Right kidney (tissue), 9 donors: ENCODE measurements at places on chromosomes 7 and 10.

DNA sequence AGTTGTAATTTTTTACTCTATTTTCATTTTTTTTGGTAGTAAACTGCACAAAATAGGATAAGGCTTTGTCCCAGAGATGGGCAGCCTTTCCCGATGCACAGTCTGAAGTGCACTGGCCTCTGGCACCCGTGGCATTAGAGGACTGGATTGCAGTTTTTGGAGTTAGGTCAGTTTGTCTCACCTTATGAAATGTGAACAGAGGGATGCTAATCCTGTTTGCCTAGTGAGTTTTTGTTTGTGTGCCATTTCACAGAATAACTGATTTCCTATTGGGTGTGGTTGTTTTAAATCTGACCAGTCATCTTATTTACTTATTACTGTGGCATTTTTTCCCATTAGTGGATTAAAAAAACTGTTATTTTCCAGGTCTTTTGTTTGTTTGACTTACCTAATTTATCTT, 109.5 kb upstream of the GATA3 start:
- no peak for DNase-seq

DNA sequence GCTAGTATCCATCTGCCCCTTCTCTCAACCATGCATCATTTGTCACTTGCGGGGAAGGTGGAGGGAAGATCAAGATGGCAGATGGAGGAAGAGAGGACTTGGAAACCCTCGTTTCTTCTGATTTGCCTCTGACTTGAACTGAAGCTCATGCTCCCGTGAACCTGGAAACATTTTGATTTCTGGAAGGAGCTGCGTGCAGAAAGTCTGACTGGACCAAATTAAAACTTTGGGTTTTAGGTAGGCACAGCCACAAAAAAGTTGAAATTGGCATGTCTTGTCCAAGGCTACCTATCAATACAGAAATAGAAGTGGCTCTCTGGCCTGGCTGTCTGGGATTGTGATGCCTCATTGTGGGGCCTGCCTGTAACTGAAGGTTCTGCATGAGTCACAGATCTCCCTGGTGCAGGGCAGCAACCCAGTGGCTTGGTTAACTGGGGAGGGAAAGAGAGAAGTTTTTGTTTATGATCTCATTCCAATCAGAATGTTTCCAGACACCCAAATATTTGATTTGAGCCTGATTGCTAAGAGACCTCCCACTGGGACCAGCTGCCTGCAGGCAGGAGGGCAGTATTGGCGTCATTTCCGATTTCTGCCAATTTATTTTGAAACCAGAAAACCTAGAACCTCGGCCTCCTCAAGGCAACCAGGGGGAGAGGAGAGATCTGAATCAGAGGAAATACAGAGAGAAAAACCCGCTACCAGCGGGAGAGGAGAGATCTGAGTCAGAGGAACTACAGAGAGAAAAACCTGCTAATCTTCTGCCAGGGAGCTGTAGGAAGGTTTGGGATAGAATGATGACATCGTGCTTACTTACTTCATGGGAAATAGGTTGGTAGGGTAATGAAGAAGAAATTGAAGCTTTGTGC, 363.6 kb downstream of the ANKRD30A start:
- DNase-seq = no peak

DNA sequence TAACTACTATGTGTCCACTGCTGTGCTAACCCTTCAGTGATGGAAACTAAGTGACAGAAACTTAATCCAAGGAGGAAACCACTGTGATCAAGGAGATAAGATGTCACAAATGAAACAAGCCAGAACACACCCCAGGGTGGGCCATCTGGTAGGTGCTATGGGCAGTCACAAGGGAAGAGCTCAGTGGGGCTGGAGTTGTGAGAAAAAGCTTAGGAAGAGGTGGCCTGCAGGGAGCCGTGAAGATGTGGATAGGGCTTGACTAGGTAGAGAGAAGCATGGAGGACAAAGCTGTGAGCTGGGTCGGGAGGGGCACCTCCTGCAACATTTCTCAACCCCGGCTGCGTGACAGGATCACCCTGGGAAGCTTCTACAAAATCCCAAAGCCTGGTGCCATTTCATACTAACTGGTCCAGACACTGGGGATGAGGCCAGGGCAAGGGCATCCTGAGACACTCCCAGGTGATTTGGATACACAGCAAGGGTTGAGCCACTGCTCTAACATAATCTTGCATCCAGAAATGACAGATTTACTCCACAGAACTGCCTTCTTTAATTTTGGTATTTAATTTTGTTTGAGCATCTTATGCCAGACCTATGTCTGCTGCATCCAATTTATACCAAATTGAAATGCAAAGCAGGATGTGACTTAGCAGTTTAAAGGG, 69.3 kb downstream of the OSBPL3 start:
- DNase-seq = no peak

DNA sequence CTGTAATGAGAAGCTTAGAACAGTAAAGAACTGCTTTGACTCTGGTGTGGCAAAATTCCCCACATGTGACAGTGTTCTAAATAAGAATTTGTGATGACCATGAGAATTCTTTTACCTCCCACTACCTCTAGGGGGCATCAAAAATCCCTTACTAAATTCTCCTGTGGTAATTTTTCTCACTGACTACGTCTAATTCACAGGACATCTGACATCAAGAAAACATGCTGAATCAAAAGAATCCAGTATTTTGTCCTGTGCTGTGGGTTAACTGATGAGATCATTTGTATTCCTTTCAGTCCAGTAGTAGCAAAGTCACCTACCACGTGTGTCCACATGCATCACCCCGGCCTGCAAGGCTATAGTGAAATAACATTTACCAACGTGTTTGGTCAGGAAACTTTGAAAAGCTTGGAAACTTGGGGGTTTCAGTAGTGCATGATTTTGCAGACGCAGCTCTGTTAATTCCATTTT, 103.8 kb downstream of the ATE1 start:
- DNase-seq = peak; percentile 20

DNA sequence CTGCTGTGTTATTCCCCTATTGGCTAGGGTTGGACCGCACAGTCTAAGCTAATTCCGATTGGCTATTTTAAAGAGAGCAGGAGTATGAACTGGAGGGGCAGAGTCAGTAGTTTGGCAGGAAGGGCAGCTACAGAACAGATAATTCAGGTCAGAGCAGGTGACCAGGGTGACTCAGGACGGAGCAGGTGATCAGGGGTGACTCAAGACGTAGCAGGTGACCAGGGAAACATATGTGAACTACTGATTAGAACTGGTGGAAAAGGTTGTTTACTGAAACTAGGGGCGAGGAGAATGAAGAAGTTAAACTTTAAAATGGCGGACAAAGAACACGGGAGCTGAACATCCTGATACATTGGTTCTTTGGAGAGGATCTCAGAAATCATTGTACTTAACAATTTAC, 102.3 kb downstream of the CCDC7 start:
- no peak for DNase-seq

- no peak for DNase-seq
These were observed 104.6 kb downstream of the HIPK2 start for GRCh38 chr7:139673230-139673629.

- DNase-seq = no peak
These were observed 709.4 kb downstream of the AUTS2 start for GRCh38 chr7:70307544-70308106.

DNA sequence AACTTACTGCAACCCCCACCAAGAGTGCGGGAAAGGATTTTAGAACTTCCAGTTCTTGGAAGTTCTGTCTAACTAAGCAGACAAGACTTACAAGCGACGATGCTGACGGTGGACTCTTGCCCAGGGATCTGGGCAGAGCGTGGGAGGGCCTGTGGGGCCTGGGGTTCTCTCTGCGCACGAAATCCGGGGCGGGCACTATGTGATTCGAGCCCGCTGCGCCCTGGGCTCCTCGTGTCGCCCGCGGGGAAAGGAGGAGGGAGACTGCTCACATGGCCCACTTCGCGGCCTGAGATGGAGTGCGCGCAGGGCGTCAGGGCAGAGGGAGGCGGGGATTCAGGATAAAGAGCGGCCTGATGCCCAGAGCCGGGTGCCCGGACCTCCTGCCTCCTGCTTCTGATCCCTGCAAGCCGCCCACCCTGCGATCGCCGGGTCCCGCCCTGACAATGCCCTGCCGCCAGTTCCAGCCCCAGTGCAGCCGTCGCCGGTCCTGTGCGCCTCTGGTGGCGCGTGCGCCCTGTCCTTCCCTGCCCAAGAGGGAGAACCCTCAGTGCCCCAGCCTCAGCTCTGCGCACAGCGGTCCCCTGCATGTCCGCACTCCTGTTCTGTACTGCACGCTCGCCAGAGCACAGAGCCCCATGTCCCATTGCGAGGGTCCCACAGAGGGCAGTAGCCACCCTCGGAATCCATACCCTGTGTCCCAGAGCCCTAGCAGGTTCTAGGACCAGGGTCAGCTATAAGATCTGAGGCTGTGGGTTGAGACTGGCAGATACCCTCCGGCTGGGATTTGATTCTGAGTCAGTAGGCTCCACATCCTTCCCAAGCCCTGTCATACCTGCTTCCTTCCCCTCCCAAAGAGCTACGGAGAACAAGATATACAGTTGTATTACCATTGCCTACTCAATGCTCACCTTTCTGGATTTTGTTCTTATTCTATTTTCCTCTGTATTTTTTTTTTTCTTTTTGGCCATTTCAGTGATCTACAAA, 99.4 kb upstream of the TMEM106B start:
- peak; percentile 83 for DNase-seq
